Mononuclear cell (primary cell): ENCODE measurements at places on chromosomes 2 and 18. TPM values are rescaled to one million over a fixed set of nuclear protein-coding genes. Genes with fewer than 3 reads are reported as not detected.

HOXD9 gene
- total RNA-seq, result not detected

RGPD8 gene
- total RNA-seq, result 96.6 TPM

C2orf78 gene
- not detected for total RNA-seq

LHCGR gene
- total RNA-seq, result not detected

MGAT5 gene
- total RNA-seq, result 41.3 TPM

EFHD1 gene
- 0.42 TPM for total RNA-seq

OSR1 gene
- total RNA-seq, result 0.10 TPM

CRYBA2 gene
- total RNA-seq, result not detected

ACKR3 gene
- total RNA-seq, result 2.7 TPM

NRP2 gene
- total RNA-seq, result 7.5 TPM

TLX2 gene
- 0.10 TPM for total RNA-seq

CFAP221 gene
- 0.31 TPM for total RNA-seq
